Fibroblast of gingiva (primary cell): ENCODE measurements at places on chromosomes 5 and 9.

- no peak for DNase-seq
Measured at GRCh38 chr9:21392270-21392669, 7.1 kb upstream of the IFNA2 start.

DNA sequence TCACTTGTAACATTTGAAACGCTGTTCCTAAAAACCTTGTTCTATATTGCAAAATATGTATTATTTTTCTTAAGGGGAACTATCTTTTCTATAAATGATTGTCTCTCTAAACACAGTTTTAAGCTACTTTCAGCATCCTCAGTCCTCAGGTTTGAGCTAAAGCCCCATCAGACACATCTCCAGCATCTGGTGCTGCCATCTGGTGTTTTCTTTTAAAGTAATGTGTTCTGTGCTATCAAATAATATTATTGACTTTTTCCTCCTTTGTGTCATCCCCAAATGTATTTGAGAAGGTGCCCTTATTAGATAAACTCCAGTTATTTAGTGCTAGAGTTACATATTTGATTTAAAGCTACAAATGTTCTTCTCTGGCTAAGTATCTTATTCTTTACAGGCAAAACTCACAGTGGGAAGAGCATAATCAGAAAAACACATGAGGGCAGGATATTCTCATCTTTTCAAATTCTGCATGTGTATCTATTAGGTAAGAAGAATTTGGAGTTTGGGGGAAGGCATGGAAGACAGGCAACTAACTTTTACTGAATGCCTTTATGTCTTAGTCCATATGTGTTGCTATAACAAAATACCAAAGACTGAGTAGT, 27.5 kb downstream of the ZNF474 start:
- peak; percentile 47 for DNase-seq

DNA sequence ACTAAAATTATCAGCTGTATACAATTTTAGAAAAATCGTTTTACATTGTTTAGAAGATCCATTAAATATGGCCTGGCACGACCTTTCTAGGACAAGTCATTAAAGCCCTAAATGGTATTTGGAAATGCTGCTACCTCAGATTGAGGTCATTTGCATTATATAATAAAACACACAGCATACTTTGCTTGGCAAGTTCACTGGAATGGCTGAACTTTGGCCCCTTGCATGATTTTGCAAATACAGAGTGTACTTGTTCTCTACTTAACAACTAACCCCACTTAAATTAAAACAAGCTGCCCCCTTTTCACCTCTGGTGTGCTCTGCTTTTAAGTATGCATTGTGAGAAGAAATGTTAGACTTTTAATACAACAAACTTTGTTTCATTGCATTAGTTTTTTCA, 860.1 kb downstream of the PTPRD start:
- peak; percentile 65 for DNase-seq

DNA sequence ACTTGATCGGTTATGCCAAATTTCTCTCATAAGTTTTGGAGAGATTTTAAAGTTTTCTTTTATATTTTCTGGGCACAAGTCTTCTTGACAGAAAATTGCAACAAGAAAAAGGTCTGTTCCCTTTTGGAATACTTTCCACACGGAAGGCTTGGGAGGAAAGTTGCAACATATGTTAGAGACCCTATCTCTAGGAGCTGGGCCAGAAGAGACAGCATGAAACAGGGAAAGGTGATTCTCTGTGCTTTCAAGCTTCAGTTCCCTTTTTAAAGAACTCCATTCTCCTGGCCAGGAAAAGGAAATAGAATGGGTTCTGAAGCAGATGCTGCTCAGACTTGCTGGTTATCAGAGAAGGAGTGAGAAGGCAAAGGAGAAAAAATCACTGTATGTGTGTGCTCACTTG, 368.3 kb downstream of the SPATA31D1 start:
- no peak for DNase-seq

GRCh38 chr9:89410641-89411350, 87.1 kb downstream of the SEMA4D start:
- no peak for DNase-seq

GRCh38 chr5:74067748-74068541, 441.9 kb downstream of the ARHGEF28 start:
- no peak for DNase-seq

DNA sequence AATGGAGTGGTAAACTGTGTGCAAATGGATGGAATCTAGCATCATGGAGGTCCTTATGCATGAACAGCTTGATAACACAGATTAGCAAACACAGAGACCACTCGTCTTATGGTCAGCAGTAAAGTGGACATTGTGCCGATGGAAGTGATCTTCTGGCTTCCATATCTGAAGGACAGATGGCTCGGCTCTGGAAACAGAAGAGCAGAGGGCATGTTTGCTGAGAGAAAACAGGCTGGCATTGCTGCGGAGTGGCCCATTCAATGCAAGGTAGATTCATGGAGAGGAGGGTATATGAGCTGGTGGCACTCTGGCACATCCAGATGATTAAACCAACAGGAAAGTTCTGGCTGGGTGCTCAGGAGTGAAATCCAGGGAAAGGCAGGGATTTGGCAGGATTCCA, 513.2 kb downstream of the DIRAS2 start:
- no peak for DNase-seq

GRCh38 chr9:107600060-107600573, 110.5 kb upstream of the KLF4 start:
- DNase-seq: no peak

DNA sequence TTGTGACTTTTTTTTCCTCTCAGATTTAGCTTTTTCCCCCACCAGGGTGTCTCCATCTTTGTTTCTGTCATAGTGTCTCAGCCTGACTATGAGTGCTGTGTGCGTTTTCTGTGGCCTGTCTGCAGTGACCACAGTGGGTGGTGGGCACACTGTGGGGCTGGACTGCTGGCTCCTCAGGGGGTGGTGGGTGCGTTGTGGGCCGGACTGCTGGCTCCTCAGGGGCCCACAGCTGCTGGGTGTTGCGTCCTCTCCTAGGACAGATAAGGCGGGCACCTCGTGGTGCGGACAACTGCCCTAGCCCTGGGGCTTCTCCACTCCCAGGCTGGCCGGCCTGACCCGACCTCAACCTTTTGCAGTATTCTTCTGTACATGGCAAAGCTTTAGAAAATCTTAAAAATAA, 100.4 kb downstream of the EHMT1 start:
- no peak for DNase-seq
